ENCODE measurements at places on chromosomes 7 and 10.

DNA sequence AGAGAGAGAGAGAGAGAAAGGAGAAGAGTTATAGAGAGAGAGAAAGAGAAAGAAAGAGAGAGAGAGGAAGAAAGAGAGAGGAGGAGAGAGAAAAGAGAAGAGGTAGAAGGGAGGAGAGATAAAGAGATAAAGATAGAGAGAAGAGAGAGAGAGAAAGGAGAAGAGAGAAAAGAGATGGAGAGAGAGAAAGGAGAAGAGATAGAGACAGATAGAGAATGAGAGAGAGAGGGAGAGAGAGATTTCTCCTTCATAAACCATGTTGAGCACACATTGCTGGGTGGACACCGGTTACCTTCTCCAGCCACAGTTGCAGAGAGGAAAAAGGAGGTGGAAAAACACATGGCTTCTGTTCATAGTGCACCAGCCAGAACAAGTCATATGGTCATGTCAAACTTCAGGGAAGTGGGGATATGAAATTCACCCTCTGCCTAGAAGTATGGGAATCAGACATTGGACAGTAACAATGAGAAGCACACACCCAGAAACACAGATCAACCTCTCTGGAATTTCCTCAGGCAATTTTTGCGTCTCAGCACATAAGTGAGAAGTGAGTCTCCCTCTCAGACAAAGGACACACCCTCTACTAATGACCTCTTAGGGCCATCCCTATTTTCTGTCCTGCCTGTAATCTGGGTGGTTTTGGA lies 172.5 kb upstream of the SVIL start:
- DNase-seq: no peak

GRCh38 chr7:14351167-14351566 lies 361.7 kb upstream of the ETV1 start:
- DNase-seq: no peak

DNA sequence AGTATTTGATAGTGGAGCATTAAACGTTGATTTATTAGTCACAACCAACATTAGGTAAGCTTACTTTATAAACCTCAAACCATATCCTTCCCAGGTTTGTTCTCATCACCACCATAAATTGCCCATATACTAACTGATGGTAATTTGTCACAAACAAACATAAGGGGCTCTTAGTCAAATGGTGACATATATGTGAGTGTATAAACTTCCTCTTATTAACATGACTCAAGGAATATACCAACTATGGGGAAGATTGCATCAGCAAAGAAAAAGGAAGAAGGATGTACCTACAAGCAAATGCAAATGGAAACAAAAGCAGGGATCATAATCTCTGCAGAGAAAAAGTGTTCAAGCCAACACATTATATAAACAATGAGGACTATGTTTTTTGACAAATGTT lies 418.2 kb upstream of the AKR1E2 start:
- no peak for DNase-seq

DNA sequence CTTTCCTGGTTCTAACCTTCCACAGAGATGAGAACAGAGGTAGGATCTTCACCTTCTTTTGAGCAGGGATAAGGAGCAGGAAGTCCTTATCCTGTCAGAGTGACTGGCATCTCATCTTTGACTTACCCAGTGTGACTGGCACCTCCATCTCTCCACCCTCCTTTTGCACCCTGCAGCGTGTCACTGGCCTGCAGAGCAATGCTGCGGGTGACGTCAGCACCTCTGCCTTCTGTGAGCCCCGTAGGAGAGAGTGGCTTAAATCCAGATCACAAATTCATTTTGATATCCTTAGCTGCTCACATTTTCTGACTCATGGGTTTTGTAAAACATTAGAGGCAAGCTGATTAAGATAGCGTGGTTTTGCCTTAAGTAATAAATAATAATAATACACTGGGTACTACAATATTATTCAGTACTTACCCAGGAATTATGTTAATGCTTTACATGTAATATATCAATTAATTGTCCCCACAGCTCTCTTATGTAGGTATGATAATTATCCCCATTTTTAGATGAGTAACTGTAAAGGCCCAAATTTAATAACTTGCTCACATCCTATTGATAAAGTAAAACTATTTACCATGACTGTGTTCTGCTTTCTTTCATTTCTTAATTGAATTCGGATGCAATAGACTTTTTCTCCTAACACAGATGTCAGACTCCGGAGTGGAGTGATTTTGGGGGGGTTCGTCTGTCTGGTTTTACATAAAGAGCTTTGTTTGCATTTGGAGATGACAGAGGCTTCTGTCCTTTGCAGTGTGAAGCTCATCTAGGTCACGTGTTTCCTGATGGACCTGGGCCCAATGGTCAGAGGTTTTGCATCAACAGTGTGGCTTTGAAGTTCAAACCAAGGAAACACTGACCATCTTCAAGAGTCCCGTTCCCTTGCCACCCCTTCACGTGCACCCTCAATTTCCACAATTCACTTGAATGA lies 24.9 kb downstream of the MSRB2 start:
- no peak for DNase-seq

DNA sequence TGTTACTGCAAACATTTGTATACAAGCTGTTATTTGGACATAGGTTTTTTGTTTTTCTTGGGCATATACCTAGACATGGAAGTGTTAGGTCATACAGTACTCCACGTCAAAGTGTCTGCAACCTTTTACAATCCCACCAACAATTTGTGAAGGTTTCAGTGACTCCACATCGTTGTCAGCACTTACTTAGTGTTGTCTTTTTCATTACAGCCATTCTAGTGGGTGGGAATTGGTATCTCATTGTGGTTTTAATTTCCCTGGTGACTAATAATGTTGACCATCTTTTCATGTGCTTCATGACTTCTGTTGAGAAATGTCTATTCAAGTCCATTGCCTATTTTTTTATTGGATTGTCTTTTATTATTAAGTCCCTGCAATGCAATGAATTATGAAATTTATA lies 95.0 kb downstream of the UBE3C start:
- no peak for DNase-seq

GRCh38 chr7:39921506-39922175 lies 28.4 kb upstream of the CDK13 start:
- DNase-seq: no peak

DNA sequence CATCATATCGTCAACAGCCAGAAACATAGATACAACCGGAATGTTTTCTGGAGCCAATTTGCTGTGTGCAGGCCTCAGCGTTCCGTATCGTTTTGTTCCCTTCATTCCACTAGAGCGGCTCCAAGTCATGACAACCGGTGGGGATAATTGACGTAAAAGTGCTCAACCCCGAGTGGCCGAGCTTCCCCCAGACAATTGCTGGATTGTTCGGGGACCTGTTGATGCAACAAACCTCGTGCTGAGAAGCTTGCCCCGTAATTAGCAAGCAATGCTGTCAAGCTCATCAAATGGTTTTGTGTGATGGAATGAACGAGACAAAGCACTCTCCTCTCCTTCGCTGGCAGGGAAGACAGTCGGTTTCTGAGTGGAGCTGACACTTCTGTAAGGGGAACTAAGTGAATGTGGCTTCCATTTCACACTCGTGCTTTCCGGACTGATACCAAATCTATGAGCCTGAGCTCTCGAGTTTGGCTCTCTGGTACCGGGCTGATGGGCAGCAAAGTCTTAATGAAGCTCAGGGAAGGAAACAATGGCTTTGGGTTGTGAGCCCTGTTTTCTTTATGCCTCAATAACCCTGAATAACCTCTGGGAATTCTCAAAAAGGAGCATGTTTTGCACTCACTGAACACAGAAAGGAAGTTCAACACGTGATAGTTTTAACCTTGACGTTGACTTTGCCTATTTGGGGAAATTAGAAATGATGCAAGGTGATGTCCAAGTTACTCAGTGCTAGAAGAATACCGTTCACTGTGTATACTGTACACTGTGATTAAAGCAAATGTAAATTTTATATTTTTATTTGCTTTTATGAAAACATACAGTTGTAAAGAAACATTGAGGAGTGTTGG lies 220.5 kb downstream of the BAMBI start:
- DNase-seq: no peak

DNA sequence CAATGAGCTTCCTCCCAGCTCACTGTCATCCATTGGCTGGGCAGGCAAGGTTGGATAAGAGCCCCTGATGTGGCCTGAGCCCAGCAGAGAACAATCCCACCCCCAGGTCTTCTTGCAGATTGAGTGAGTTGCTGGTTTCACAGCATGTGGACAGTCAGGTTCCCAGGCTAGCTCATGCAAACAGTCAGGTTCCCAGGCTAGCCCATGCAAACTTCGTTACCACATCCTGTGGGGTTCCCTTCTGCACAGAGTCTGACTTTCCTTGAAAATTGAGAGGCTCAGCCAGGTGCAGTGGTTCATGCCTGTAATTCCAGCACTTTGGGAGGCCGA lies 67.1 kb downstream of the TMEM130 start:
- DNase-seq: no peak

GRCh38 chr10:26486990-26487850 lies 49.1 kb downstream of the APBB1IP start:
- DNase-seq: peak; percentile 45

GRCh38 chr10:88987243-88987725 lies 3.3 kb upstream of the FAS start:
- DNase-seq: no peak

DNA sequence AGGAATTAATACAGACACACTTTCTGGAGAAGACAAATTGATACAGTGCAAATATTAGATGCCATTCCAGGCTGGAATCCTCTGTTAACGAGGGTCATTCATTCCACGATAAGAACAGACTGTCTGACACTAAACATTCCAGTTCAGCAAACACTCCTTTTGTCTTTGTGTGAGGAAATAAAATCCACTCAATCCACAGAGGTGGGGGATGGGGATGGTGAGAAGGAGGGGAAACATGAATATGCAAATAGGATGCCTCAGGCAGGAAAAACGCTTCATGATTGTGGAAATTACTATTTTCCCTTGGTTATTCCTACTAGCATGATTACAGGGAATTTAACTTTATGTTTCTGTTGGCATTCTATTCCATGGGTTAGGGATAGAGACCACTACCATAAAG lies 196.9 kb upstream of the CDCA7L start:
- DNase-seq: no peak

DNA sequence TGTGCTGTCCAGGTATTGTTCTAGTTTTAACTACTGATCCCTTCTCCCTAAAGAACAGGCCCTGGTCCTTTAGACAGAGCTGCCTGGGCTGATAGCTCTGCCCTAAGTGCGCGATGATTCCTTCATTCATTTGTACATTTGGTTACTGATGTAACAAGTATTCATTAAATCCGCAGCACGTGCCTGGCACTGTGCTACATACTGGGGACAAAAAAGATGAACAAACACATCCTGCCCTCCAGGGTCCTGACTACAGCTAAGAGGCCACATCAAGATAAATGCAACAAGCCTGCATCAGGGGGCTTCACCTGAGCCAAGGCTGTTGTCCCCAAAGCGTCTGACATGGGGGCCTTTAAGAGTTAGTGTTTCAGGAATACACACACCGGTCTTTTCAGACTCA lies 99.0 kb upstream of the PODXL start:
- DNase-seq: no peak

- DNase-seq: no peak
These were observed 111.1 kb upstream of the GLI3 start for GRCh38 chr7:42348071-42348470.

DNA sequence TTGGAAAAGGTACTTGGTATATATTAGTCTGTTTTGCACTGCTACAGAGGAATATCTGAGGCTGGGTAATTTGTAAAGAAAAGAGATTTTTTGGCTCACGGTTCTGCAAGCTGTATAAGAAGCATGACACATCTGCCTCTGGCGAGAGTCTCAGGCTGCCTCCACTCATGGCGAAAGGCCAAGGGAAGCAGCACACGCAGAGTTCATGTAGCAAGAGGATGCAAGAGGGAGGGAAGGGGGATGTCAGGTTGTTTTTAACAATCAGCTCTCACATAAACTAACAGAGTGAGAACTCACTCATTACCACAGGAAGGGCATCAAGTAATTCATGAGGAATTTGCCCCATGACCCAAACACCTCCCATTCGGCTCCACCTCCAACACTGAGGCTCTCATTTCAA lies 484.8 kb upstream of the DPP6 start:
- DNase-seq: no peak

GRCh38 chr7:103686763-103687162 lies 240.8 kb upstream of the SLC26A5 start:
- DNase-seq: no peak

DNA sequence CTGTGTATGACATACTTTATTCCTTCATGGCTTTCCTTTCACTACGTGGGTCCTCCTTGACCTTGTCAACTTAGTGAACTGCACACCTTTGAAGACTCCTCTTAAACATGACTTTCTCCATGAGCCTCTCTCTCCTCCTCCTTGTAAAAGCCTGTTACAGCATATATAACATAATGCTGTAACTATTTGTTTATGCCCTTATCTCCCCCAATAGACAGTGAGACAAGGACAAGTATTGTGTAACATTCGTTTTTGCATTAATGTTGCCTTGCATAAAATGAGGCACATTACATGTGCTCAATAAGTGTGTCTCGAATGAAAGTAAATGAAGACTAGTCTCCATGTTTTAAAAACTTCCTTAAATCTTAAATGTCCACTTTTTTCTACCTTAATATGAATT lies 4.3 kb upstream of the LAMB1 start:
- no peak for DNase-seq

- no peak for DNase-seq
These were observed 186.4 kb downstream of the PLXDC2 start for GRCh38 chr10:20002657-20003056.

GRCh38 chr10:12945690-12946359 lies 55.7 kb downstream of the CCDC3 start:
- DNase-seq: no peak

- no peak for DNase-seq
These were observed 99.9 kb downstream of the SUGCT start for GRCh38 chr7:40234666-40235065.

DNA sequence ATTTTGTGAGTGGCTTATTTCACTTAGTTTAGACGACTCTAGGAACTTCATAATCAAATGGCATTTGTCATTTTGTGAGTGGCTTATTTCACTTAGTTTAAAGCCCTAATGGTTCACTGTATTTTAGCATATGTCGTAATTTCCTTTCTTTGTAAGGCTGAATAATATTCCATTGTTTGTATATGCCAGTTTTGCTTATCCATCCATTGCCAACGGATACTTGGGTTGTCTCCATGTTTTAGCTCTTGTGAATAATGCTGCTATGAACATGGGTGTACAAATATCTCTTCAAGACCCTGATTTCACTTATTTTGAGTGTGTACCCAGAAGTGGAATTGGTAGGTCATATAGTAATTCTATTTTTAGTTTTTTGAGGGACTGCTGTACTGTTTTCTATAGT lies 31.8 kb downstream of the DOCK1 start:
- DNase-seq: no peak

DNA sequence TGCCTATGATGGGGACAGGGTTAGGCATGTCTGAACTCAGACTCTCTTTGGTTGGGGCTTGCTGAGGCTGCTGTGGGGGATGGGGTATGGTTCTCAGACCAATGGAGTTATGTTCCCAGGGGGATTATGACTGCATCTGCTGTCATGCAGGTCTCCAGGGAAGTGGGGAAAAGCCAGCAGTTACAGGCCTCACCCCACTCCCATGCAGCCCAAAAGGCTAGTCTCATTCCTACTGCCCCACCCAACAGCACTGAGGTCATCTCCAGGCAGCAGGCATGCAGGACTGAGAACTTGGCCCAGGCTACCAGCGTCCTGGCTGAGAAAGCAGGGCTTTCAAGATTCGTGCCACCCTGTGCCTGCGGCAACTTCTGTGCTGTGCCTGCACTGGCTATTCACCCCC lies 373.3 kb downstream of the HTR7 start:
- no peak for DNase-seq

GRCh38 chr7:134623193-134623592 lies 23.5 kb upstream of the BPGM start:
- DNase-seq: no peak

- peak; percentile 72 for DNase-seq
These were observed 12.4 kb downstream of the CALY start for GRCh38 chr10:133324198-133324792.

All from ureter (tissue), 1 donor.